Suppressor macrophage (primary cell): ENCODE measurements at places on chromosomes 2 and 18.

DNA sequence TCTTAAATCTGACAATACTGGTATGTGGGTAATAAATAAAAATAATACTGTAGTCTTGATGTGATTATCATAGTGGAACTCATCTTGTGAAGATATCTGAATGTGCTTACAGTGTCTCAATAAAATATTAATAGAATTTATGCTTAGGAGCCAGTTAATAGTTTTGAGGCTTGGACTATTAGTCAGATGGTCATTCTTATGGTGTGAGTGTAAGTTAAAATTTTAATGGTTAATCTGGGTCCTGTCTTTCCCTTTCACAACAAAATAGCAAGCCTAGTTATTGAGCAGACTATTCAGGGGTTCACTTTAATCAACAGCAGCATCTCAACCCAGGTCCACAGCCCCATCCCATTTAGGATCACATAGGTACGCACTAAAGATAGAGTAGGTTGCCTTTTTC, 138.9 kb downstream of the HAUS1 start:
- DNase-seq: no peak

DNA sequence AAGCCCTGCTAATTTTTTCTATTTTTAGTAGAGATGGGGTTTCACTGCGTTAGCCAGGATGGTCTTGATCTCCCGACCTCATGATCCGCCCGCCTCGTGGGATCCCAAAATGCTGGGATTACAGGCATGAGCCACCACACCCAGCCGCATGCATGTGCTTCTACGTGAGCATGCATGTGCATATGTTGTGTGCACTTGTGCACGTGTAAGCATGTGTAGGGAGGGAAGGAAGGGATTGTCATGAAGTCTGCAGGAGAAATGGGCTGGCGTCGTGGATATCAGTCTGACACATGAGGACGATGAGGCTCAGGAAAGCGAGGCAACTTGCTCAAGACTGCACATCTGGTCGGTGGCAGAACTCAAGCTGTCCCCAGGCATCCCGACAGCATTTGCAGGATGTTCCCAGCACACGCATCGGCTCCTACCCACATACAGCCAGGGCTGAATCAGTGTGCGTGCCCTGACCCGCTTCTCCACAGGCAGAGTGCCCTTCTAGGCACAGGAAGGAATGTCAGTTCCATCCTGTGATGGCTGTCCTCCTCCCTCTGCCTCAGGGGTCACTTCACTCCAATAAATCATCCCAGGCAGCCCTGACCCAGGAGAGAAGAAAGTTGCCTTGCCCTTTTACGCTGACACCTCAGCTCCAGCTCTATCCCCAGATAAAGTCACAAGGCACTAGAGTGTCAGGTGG, 49.9 kb upstream of the SLC14A2 start:
- DNase-seq: no peak

- no peak for DNase-seq
Observed at GRCh38 chr2:162457490-162457889, 113.6 kb downstream of the GCA start.

- DNase-seq: no peak
Observed at GRCh38 chr2:106701203-106702022, 184.6 kb downstream of the ST6GAL2 start.

GRCh38 chr2:137950238-137950637, 14.0 kb upstream of the HNMT start:
- peak; percentile 46 for DNase-seq

- DNase-seq: no peak
Observed at GRCh38 chr2:164285576-164285975, 335.7 kb downstream of the GRB14 start.

GRCh38 chr2:240605867-240606743, 19.2 kb upstream of the GPR35 start:
- no peak for DNase-seq

DNA sequence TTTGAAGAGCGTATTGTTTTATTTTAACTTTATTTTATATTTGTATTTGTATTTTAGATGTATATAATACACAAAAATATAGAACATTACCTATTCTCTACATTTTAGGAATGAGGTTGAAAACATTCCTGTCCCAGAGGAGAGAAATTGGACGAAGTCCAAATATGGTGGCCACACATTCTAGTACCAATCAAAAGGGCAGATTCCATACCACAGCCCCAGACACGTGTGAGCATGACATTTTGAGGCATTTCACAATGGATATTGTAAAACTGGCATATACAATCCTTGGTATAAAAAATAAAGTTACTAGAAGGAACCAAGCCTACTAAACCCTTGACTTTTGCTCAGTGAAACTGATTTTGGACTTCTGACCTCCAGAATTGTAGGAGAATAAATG, 50.6 kb downstream of the C2orf76 start:
- no peak for DNase-seq

- no peak for DNase-seq
Observed at GRCh38 chr18:32297579-32298170, 107.8 kb downstream of the MEP1B start.

DNA sequence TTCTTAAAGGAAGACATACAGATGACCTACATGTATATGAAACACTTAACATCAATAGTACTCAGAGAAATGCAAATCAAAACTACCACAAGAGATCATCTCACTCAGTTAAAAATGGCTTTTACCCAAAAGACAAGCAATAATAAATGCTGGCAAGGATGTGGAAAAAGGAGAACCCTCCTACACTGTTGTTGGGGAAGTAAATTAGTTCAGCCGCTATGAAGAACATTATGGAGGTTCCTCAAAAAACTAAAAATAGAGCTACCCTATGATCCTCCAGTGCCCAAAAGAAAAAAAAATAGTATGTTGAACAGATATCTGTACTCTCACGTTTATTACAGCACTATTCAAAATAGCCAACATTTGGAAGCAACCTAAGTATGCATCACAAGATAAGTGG, 1579.4 kb upstream of the TMEFF2 start:
- DNase-seq: peak; percentile 1
